PC-9 (cell line): ENCODE measurements at places on chromosomes 6 and 20. TPM values are rescaled to one million over a fixed set of nuclear protein-coding genes. Genes with fewer than 3 reads are reported as not detected.

PTCRA gene
- total RNA-seq, result not detected in 2 replicates

DNA sequence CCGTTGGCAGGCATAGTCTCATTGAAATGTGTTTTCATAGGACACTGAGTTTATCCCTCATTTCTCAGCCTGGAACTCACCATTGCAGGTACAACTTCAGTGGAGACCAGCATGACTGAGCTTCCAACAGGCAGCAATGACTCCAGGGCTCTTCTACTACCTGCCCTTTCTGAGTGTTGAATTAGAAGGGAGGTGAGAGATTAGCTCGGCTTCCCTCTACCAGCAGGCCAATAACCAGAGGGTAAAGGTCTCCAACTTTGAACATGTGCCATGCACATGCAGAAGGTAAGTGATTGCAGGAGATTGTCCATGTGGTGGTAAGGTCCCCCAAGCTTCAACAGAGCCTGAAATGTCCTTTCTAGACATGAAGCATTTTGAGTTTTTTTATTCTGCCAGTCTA lies 233.8 kb upstream of the SUPT3H start:
- no peak for DNase-seq

DNA sequence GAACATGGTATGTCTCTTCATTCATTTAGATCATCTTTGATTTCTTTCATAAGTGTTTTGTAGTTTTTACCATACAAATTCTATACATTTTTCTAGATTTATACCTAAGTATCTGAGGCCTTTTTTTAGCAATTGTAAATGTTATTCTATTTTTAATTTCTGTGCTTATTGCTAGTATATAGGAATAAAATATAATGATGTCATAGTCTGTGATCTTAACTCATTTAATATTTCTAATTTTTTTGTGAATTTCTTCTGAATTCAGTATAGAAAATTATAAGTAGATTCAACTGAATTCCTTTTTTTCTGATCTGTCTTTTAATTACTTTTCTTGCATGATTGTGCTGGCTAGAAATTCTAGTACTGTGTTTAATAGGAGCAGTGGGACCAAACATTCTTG lies 520.6 kb downstream of the NKAIN2 start:
- no peak for DNase-seq

DNA sequence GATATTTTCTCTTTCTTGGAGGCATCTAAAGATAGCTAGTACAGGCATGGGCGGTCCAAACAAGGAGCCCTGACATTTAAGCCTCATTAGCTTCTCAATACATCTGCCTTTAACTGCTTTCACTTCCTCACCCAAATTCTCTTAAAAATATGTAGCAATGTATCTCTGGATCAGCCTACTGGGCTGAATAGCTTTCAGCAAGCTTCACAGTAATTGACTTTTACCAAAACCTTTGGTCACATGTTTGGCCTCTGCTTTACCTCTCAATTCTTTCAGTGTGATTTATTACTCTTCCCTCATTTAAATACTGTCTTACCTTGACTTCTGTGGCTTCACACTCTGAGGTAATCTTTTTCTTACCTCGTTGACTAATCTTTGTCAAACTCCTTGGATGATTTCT lies 1618.1 kb downstream of the GRIK2 start:
- DNase-seq, result no peak

DNA sequence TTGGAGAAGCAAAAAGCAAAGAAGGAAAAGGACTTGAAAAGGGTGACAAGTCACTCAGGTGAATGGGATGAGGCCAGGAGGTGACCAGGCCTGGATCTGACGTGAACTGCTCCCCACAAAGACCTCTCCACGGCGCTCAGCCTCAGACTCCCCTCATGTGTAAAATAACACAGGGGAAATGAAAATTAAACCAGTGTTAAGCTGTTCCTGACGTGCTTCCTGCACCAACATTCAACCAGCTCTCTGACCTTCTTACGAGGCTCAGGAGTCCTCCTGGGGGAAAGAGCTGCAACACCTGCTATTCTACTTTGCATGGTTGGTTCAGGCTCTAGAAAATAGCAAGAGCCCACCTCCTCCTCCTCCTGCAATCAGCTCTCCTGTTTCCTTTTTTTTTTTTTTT lies 256.7 kb downstream of the ATXN1 start:
- DNase-seq, result no peak

GRCh38 chr20:55646851-55647250 lies 358.5 kb downstream of the CBLN4 start:
- no peak for DNase-seq

OLIG3 gene
- total RNA-seq, result not detected in 2 replicates
